ENCODE measurements at places on chromosomes 7 and 10.

GRCh38 chr10:79176949-79177602 lies 108.3 kb downstream of the ZMIZ1 start:
- no peak for DNase-seq

DNA sequence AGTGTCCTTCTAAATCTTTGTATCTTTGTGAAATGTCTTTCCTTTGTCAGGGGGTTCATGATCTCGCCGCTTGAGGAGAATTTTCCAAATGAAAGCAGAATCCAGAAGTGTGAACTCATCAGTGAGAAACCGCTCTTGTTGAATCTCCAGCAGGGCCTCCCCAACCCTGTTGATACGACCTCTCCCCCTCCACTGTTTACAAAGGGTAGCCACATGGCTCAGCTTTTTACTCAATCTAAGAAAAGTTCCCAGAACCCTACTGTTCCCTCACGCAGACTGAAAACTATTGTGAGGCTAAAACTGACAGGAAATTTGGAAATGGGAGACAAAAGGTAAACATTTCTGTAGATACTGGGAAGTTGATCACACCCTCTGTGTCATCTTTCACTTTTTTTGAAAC lies 73.9 kb downstream of the SEMA3C start:
- no peak for DNase-seq

DNA sequence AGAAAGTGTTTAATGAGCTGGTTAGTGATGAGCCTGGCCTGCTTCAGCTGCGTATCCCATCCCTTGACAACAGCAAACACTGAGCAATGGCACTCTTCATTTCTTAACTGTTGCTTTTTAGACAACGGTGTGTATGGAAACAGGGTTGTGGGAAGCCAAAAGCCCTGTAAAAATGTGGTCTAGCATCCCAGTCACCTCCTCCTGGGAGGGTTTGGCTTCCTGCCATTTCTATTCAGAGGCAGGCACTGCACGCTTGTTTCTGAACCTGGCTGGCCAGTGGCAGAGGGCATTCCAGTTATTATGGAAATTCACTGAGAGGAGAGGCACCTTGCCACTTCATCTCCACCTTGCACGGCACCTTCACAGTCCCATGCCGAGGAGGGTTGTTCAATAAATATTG lies 123.0 kb upstream of the ADARB2 start:
- DNase-seq: no peak

- no peak for DNase-seq
Observed at GRCh38 chr7:48041653-48041970, 6.3 kb downstream of the C7orf57 start.

- DNase-seq: no peak
Observed at GRCh38 chr7:137981668-137982067, 20.2 kb downstream of the CREB3L2 start.

- DNase-seq: no peak
Observed at GRCh38 chr7:85426487-85426960, 239.7 kb upstream of the SEMA3D start.

GRCh38 chr10:87771871-87772500 lies 46.0 kb downstream of the ATAD1 start:
- no peak for DNase-seq

DNA sequence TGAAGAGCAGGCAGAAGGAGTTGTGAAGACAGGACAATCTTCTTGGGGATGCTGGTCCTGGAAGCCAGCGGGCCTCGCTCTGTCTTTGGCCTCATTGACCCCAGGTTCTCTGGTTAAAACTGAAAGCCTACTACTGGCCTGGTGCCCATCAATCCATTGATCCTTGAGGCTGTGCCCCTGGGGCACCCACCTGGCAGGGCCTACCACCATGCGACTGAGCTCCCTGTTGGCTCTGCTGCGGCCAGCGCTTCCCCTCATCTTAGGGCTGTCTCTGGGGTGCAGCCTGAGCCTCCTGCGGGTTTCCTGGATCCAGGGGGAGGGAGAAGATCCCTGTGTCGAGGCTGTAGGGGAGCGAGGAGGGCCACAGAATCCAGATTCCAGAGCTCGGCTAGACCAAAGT lies 1.5 kb downstream of the CHPF2 start:
- no peak for DNase-seq

- DNase-seq: no peak
Observed at GRCh38 chr7:103150192-103150591, 1.3 kb upstream of the NAPEPLD start.

- no peak for DNase-seq
Observed at GRCh38 chr10:126528315-126528835, 140.1 kb upstream of the ADAM12 start.

DNA sequence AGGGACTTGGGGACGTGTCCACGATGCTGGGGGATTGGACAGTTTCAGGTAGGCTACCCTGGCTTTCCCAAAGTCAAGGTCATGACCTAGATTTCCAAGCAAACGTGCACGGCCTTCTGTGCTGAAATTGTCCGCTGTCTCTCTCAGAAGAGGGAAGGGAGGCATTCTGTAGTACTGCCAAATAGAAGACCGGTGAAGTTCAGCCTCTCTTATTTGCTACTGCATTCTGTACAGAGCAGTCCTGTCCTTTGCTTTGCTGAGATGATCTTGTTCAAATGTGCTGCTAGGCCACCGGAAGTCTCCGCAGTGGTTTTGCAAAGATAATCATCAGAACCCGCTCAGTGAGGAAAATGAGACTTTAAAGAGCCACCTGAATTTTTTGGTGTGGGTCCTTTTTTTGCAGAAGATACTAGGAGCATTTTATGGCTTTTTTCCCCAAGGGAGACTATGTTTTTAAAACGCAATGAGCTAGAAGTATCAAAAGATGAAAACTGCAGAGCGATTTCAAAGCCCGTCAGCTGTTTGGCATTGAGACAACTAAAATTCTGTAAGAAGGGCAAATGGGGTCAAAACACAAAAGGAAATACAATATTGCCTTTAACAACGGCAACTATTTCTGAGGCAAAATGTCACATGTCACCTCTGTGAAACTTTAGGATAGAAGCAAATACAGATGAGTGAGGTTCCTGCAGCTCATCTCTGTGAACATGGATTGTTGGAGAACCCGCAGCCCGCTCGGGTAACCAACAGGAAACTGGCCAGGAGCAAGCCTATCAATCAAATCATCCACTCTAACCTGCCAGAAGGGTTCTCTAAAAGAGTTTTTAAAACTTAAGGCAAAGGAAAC lies 1.3 kb upstream of the NMT2 start:
- peak; percentile 70 for DNase-seq

GRCh38 chr7:152504367-152504766 lies 68.6 kb upstream of the KMT2C start:
- DNase-seq: no peak

DNA sequence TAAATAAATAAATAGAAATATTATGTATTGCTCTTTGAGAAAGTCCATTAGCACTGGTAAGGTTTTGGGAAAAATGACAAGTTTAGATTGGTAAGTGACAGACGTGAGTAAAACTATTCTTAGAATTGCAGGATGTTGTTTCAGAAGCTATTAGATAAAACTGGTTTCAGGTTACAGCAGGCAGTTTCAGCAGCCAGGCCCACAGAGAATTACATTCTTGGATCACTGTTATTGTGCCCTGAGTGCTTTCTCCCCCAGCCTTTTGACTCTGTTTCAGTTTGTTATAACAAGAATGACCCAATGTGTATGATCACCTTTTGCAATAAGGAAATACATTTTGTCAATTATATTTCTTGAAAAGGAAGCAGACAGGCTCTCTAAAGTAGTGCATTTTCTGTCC lies 86.5 kb downstream of the DKK1 start:
- DNase-seq: no peak

DNA sequence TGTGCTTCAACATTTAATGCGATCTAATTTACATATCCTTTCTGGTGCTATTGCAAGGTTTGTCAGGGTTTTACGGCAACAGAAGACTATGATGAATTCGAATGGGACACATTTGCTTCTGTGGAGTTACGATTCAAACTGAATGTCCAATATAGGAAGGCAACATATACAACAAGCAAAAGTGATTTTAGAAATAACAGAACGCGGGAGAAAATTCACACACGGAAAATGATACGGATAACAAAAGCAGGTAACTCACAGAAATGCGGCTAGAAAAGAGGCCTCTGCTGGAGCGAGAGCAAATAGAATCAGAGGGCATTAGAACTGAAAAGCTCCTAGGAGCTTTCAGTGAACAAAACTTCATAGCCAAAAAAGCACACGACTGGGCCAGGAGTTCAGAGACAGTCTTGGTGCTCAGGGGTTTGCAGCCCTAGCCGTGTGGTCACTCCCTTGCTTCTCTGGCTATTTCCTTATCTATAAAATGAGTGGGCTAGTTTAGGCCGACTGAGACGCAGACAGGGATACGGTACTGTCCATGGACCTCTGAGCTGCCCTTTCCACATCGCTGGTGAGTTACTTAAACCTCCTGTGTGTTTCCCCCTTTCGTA lies 557 bp upstream of the TAX1BP1 start:
- DNase-seq: no peak

DNA sequence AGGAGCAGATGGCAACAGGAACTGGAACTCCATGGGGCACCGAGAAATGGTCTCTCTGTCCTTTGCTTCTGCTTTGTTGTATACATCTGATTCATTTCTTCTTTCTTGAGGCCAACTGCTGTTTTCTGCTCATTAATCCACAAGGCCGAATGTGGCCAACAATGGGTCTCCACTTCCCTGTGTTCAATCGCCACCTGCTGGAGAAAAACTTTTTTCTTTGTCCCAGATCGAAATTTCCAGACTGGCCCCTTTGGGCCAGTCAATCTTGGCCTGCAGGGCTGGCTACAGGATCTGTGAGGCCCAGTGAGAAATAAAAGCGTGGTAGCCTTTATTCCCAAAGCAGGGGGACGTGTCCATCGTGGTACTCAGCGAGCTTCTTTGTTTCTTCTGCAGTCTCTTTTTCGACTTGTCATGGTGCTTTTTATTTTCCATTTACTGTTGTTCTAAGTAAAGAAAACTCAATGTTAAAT lies 58.8 kb downstream of the PARP12 start:
- peak; percentile 31 for DNase-seq

DNA sequence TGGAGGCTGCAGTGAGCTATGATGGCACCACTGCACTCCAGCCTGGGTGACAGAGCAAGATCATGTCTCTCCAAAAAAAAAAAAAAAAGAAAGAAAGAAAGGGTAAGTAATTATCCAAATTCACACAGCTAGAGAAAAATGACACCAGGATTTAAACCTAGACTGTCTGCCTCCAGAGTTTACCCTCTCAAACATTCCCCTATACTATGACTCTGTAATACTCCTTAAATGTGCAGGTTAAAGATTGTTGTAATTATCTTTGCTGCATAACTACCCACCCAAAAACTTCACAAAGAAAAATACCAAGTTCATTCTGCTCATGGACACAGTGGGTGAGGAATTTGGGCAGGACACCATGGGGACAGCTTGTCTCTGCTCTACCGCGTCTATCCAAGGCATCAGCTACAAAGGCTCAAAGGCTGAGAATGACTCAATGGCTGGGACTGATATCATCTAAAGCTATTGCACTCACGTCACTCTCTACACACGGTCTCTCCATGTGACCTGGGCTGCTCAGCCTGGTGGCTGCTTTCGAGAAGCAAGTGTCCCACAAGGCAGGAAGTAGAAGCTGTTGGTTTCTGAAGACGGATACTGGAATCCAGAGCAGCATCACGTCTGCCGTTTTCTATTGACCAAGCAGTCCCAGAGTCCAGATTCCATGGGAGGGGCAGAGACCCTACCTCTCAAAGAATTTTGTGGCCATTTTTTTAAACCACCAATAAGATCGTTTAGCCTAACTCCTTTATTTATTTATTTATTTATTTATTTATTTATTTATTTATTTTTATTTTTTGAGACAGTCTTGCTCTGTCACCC lies 185.7 kb upstream of the AUTS2 start:
- no peak for DNase-seq

DNA sequence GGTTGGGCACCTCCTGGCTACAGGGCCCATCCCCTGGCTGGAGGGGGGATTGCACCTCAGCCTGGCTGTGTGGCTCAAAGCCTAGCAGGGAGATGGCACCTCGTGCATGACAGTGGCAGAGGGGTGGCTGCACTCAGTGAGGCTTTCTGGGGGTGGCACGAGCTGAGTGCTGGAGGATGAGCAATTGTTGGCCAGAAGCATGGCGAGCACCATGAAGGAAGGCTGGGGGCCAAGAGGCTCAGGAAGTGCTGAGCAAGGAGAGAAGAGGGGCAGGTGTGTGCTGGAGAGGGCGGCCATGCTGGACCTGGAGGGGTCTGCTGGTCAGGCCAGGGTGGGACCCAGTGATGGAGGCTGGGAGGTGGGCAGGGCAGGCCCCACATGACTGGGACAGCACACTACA lies 65.4 kb downstream of the TCERG1L start:
- DNase-seq: no peak

DNA sequence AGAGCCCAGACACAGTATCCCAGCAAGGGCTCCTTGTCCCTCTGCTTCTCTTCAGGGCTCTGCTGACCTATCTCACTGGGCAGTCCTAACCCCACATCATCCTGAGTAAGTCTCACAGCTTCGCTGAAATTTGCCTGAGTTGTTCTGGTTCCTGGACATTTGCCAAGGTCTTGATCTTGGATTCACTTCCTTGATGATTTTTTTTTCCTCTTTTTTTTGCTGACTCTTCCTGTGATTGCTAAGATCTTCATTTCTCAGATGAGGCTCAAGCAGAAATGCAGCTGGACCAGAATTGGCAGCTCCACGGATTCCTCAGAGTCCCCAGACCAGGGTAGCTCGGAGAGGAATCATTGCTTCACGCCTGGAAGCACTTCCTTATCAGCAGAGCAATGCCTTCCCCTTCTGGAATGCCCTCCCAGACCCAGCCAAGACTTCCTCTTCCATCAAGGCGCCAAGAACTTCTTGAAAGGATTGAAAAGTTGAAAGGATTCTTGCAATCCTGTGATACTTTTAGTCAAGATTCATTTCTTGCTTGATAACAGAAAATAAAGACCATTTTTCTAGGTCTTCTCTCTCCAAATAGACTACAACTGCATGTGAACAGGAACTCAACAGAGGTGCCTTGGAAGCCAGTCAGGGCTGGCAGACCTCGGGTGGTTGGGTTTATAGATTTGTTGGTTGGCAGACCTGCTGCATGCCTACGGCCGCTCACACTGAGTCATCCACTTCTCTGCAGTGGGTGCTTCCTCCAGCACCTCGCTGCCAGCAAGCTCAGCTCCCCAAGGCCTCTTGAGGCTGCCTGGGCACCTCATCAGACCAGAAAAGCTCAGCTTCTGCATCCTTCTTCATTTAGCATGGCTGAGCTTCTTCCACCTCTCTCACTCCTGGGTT lies 8.8 kb upstream of the AFAP1L2 start:
- DNase-seq: no peak

Data from CD4-positive, alpha-beta T cell treated with Interleukin-17A for 4 hours (primary cell).